ENCODE measurements at places on chromosomes 16 and 17. TPM values are rescaled to one million over a fixed set of nuclear protein-coding genes. Genes with fewer than 3 reads are reported as not detected.
A peak's percentile ranks its signal among the peaks of the same experiment; 100 is the strongest.

DNA sequence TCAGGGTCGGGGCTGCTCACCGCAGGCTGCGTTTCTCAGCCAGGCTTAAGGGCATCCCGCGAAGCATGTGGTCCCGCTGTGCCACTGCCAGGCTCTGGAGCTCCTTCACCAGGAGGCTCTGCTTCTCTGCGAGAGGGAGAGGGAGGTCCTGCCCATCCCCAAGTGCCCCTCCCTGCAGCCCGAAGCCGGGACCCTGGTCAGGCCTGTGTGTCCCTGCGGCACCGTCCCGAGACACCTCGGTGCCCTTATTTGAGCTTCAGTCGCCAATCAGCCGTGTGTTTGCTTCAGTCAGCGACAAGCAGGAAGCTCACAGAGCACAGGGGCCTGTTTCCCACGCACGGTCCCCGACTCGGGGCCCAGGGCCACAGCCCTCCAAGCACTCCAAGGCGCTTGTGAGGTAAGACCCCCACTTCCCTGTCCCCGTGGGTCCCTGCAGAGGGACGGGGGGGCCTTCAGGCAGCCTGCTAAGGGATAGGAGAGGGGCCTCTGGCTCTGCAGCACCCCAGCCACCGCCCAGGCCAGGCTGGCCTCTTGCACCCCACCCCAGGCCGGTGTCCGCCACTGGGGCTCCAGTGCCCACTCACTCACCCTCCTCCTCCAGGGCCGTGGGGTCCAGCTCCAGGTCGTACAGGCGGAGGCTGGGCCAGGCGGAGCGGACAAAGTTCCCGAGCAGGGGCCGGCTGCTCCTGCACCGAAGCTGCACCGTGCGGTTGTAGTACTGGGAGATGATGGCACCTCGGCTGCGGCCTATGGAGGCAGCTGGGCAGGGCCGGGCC lies 3.2 kb downstream of the TMC6 start:
- peak overlapping the region; percentile 46 for H3K27ac ChIP-seq
- no peak overlapping the region for H3K4me3 ChIP-seq
- peaks cover 48% of the 10 kb centered on the region for H3K4me1 ChIP-seq
- DNase-seq = no peak
- peaks cover 4% of the 10 kb centered on the region for H3K36me3 ChIP-seq

Gene RAD51D
- total RNA-seq = 5.3 TPM

DNA sequence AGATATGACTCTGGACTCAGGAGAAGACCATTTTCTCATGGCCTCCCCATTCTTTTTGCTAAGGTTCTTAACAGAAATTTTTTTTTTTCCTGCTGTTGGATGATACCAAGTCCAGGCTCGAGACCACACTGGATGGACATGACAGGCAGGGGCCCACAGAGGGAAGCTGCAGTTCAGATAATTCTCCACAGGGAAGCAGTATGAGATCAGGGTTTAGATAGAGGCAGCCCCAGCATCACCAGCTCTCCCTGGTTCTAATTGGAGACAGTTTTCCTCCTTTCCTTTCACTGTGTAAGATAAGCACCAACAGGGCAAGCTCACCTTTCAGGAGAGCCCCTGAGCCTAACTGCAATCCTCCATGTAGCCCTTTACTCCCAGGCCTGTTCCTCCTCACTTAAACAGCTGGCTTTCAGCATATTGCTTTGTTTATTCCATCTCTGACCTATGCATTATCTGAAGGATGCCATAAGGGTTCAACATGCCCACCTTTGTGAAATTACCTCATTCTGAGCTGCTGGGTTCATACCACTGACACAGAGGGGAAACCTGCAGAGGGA lies 108.1 kb downstream of the SNX11 start:
- H3K27ac ChIP-seq = no peak overlapping the region
- no peak for DNase-seq
- H3K4me3 ChIP-seq = no peak overlapping the region
- no peaks in the 10 kb centered on the region for H3K4me1 ChIP-seq
- H3K36me3 ChIP-seq = no peaks in the 10 kb centered on the region

DNA sequence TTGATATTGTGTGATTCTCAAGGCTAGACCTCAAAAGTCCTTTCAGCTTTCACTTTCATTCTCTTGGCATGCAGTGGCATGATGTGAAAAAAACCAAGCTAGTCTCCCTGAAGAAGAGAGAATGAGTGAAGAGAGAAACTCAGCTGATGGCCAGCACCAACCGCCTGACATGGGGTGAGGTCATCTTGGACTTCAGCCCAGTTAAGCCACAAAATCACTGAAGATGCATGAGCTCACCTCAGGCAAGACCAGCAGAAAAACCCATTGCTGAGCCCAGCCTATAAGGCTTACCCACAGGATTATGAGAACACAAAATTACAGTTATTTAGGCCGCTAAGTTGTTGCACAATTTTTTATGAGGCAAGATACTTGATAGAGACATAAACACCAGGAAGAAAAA lies 496.5 kb downstream of the TOX3 start:
- H3K27ac ChIP-seq = no peak overlapping the region
- H3K4me1 ChIP-seq = no peaks in the 10 kb centered on the region
- no peak for DNase-seq
- no peaks in the 10 kb centered on the region for H3K27me3 ChIP-seq
- no peak overlapping the region for H3K4me3 ChIP-seq
- no peaks in the 10 kb centered on the region for H3K36me3 ChIP-seq

DNA sequence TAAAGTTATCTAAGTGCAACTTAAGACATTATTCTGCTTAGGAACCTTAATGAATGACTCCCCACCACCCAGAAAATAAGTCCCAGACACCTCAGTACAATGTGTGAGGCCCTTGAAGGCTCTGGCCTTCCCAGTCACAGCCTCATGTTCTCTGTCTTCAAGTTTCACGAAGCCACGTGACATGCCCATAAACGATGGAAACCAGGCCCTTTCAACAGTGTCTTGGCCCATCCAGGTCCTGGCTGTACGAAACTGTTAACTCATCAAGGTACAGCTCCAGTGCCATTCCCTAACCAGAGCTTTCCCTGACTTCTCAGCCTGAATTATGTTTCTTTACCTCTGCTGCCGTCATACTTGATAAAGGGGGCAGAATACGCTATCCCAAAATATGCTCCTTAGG lies 69.0 kb downstream of the ARHGAP17 start:
- H3K36me3 ChIP-seq = peaks cover 100% of the 10 kb centered on the region
- H3K4me1 ChIP-seq = no peaks in the 10 kb centered on the region
- no peaks in the 10 kb centered on the region for H3K27me3 ChIP-seq
- DNase-seq = no peak

Gene MAP3K3
- total RNA-seq = 41.7 TPM

GRCh38 chr17:5854871-5855554 lies 215.2 kb upstream of the WSCD1 start:
- DNase-seq = no peak
- no peak overlapping the region for H3K27ac ChIP-seq
- H3K27me3 ChIP-seq = no peaks in the 10 kb centered on the region
- H3K4me3 ChIP-seq = no peak overlapping the region

- H3K4me3 ChIP-seq = no peak overlapping the region
- H3K36me3 ChIP-seq = no peaks in the 10 kb centered on the region
- H3K27me3 ChIP-seq = no peaks in the 10 kb centered on the region
- H3K27ac ChIP-seq = no peak overlapping the region
- H3K4me1 ChIP-seq = peaks cover 22% of the 10 kb centered on the region
Measured at GRCh38 chr16:78246559-78246958, 147.1 kb downstream of the WWOX start.

Gene ASB16
- total RNA-seq = 0.73 TPM

Gene C17orf100
- total RNA-seq = 1.9 TPM

- H3K27me3 ChIP-seq = no peaks in the 10 kb centered on the region
- peak within 1 kb of the TSS; percentile 88 for H3K27ac ChIP-seq
- peak; percentile 95 for DNase-seq
- peaks cover 18% of the 10 kb centered on the region for H3K36me3 ChIP-seq
Measured at GRCh38 chr16:28538733-28539596, at the start of gene NUPR1. TSS of gene NUPR1 (minus strand) at chr16:28538974. CDS start at chr16:28538907, 67 bp downstream.

DNA sequence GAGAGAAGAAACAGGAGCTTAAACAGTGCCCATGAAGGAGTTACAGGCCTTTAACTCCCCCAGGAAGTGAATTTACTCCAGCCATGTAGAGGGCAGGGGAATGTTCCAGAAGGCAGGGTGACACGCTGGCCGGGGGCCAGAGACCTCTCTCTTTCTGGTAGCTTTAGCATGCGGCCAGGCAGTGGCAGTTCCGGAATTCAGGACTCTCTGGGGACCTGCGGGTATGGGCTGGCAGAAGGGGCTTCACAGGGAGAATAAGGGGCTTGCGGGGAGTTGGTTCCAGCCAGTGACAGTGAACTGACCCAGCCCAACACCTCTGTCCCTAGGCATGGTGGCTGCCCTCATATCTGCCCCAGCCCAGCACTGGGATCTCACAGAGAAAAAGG lies 40.0 kb downstream of the MYH3 start:
- no peak for DNase-seq
- no peaks in the 10 kb centered on the region for H3K27me3 ChIP-seq
- H3K4me1 ChIP-seq = peaks cover 4% of the 10 kb centered on the region
- no peak overlapping the region for H3K4me3 ChIP-seq
- no peak overlapping the region for H3K27ac ChIP-seq
- no peaks in the 10 kb centered on the region for H3K36me3 ChIP-seq

DNA sequence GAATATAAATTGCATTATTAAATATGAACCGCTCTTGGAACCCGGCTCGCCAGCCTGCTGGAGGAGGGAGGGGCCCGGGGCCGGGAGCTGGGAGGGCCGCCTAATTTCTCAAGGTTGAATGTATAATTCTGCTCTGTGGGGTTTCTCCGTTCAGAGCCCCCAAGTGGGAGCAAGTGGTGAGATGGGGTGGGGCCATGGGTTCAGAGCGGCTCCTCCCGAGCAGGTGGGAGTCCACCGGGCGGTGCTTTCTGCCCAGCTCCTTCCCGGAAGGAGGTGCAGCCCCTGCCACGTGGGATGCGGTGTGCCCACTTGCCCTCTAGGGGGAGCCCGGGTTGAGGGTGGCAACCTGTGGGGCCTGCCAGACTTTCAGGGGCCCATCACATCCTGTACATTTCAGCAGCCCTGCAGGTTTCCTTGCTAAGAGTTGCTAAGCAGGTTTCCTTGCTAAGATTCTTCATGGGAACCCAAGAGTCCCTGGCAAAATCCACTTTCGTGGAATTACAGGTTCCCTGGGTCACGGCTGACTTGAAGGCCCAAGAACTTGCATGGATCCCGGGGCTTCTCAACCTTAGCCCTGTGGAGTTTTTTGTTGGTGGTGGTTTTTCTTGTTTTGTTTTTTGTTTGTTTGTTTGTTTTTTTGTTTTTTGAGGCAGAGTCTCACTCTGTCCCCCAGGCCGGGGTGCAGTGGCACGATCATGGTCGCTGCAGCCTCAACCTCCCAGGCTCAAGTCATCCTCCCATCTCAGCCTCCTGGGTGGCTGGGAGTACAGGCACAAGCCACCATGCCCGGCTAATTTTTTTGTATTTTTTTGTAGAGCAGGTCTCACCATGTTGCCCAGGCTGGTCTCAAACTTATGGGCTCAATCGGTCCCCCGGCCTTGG lies 196.7 kb upstream of the GSE1 start:
- H3K36me3 ChIP-seq = no peaks in the 10 kb centered on the region
- DNase-seq = peak; percentile 87
- H3K27ac ChIP-seq = no peak overlapping the region
- no peaks in the 10 kb centered on the region for H3K27me3 ChIP-seq
- H3K4me3 ChIP-seq = no peak overlapping the region

DNA sequence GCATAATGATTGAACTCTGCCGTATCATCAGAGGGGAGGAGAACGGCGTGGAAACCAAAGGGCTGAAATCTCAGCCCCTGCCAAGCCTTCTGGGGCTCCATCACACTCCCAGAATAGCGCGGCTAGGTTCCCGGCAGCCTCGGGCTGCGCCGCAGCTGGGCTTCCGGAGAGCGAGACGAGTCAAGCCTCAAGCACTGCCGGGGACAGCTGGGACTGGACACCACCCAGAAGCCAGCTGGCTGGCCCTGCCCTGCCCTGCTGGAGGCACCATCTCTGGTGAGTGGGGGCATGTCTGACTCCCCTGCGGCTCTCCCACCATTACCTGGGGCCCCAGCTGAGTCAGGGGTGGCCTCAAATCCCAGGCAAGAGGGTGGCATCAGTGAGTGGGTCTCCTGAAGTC lies 7.2 kb upstream of the GPRC5C start:
- H3K27me3 ChIP-seq = no peaks in the 10 kb centered on the region
- DNase-seq = no peak
- H3K4me3 ChIP-seq = no peak overlapping the region
- no peak overlapping the region for H3K27ac ChIP-seq
- no peaks in the 10 kb centered on the region for H3K36me3 ChIP-seq

DNA sequence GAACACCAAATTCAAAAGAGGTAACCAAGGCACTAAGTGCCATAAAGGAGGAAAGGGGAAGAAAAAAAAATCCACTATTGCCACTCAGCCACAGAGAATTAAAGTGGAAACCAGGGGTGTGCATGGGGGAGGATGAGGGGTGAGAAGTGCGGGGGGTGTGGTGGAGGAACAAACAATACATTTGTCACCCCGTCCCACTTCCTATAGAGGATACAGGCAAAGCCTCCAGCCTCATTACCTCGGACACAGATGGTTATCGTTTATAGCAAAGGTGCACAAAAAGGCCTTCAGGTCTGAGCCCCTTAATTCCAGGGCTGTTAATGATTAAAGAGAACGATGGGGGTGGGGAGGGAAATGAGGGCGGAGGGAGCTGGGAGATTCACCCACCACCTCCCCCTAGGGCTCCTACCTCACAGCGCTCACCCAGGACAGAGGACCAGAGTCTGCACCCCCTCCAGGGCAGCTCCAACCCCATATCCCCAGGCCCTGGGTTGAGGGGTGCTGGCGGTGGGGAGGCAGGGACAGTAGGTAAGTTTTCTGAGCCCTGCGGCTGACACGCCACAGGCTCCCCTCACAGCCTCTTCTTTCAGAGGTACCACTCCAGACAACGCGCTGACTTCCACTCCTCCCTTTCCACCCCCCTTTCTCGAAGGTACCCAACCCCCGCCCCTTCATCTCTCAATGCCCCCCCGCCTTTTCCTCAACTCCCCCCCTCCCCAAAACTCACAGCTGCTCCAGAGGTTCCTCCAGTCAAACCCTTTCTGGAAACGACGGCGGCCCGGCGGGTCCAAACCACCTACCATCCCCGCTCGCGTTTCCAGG lies 470 bp downstream of the DCUN1D3 start:
- H3K36me3 ChIP-seq = peaks cover 6% of the 10 kb centered on the region
- H3K4me3 ChIP-seq = peak overlapping the region; percentile 71
- H3K27ac ChIP-seq = peak overlapping the region; percentile 99
- no peak for DNase-seq
- H3K27me3 ChIP-seq = no peaks in the 10 kb centered on the region

GRCh38 chr17:7223375-7223774 lies 3.6 kb downstream of the ACADVL start:
- no peak for DNase-seq
- H3K27me3 ChIP-seq = no peaks in the 10 kb centered on the region
- H3K36me3 ChIP-seq = peaks cover 75% of the 10 kb centered on the region
- no peak overlapping the region for H3K4me3 ChIP-seq
- H3K27ac ChIP-seq = no peak overlapping the region

GRCh38 chr16:2295056-2295798 lies 27.3 kb upstream of the RNPS1 start:
- H3K4me1 ChIP-seq = no peaks in the 10 kb centered on the region
- no peaks in the 10 kb centered on the region for H3K27me3 ChIP-seq
- no peak for DNase-seq
- no peak overlapping the region for H3K27ac ChIP-seq

All from stomach (tissue), 19 donors.